Activated naive CD4-positive, alpha-beta T cell treated with Interleukin-2 at 50 U/mL for 16 hours (primary cell): ENCODE measurements at places on chromosomes 3 and 15.

GRCh38 chr15:29871401-29871800 lies 49.1 kb upstream of the TJP1 start:
- DNase-seq = no peak

- DNase-seq = no peak
These were observed 178.0 kb downstream of the TPRG1 start for GRCh38 chr3:189349772-189350171.

- DNase-seq = no peak
These were observed 289.9 kb downstream of the GAP43 start for GRCh38 chr3:115913069-115913686.

DNA sequence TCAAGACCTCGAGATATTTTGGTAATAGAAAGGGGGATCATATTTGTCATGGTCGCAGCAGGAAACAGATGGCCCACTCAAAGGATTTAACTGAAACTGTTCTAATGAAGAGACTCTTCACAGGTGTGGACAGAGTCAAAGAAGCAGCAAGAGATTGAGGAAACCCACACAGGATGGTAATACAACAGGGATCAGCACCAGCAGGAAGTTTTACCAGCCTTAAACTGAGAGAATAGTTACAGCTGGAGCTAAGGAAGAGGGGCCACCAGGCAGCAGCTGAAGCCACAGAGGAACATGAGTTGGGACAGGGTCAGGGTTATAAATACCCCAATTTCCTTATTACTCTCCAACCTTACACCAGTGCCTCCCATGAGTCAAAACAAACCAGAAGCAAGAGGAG lies 131.8 kb upstream of the UBE2E2 start:
- no peak for DNase-seq

GRCh38 chr3:126267976-126268615 lies 87.7 kb upstream of the ALDH1L1 start:
- DNase-seq = no peak

GRCh38 chr15:68511073-68511991 lies 67.5 kb upstream of the CORO2B start:
- DNase-seq = no peak

- DNase-seq = no peak
These were observed 3.5 kb upstream of the ALDH1A2 start for GRCh38 chr15:58069008-58069407.

DNA sequence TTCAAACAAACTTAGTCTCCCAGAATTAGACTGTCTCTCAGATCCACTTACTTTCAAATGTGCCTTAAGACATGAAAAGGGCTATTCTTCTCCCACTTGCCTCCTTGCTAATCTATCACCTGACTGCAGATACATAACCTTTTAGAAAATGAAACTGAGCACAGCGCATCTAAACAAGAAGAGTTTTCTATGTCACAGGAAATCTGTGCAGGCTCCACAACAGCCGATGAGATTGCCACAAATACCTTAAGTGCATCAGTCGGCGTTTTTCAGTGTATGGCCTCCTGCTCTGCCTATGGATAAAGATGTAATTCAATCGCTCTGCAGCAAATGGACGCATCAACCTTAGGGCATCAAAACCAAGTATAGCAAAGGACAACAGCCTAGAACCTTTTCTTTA lies 544.2 kb downstream of the FOXP1 start:
- DNase-seq = no peak
